ENCODE measurements at places on chromosomes 2 and 18.
A peak's percentile ranks its signal among the peaks of the same experiment; 100 is the strongest.

- no peak overlapping the region for H3K4me3 ChIP-seq
- H3K36me3 ChIP-seq = no peaks in the 10 kb centered on the region
- H3K27me3 ChIP-seq = no peaks in the 10 kb centered on the region
- no peak overlapping the region for H3K27ac ChIP-seq
- H3K4me1 ChIP-seq = no peaks in the 10 kb centered on the region
These were observed 50.0 kb downstream of the LPIN1 start for GRCh38 chr2:11796190-11797171.

- no peak overlapping the region for H3K4me3 ChIP-seq
- no peaks in the 10 kb centered on the region for H3K36me3 ChIP-seq
- no peaks in the 10 kb centered on the region for H3K4me1 ChIP-seq
- no peaks in the 10 kb centered on the region for H3K27me3 ChIP-seq
- no peak overlapping the region for H3K27ac ChIP-seq
These were observed 378.6 kb upstream of the SLC14A2 start for GRCh38 chr18:45236676-45237075.

GRCh38 chr2:133271105-133271504 is 297.2 kb downstream of the NCKAP5 start:
- no peak for DNase-seq
- no peaks in the 10 kb centered on the region for H3K27me3 ChIP-seq
- no peak overlapping the region for H3K4me3 ChIP-seq
- H3K27ac ChIP-seq = no peak overlapping the region

DNA sequence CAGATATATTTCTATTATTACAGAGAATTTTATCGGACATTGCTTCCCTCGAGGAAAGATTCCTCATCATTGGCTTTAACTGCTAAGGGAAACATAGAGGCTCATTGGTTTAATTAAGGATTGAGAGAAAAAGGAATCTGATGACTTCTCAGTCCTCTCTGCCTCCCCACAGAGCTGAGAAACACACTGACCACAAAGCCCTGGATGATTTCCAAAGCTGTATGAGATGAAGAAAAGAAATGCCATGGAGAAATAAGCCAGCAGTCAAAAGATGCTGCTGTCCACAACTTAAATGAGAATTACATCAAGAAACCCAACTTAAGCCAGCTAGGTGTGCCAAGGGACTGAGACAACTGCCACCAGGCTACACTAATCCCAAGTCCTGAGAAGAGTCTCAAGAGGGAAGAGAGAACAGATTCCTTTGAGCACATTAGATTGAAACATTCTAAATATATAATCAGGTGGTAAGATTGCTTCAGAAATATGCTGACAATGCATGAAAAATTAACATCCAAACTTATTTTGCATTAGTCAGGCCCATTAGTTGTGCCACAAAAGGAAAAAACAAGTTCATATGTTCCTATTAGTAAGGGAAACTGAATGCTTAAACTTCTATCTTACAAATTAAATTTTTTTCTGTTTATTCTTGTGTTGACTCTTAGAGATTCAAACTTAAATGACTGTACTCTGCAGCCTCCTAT is 308.1 kb upstream of the CYRIA start:
- no peak for DNase-seq
- H3K4me1 ChIP-seq = no peaks in the 10 kb centered on the region
- H3K4me3 ChIP-seq = no peak overlapping the region
- no peaks in the 10 kb centered on the region for H3K27me3 ChIP-seq

- no peak overlapping the region for H3K4me3 ChIP-seq
- peaks cover 13% of the 10 kb centered on the region for H3K4me1 ChIP-seq
- H3K27ac ChIP-seq = no peak overlapping the region
- no peaks in the 10 kb centered on the region for H3K27me3 ChIP-seq
These were observed 2.9 kb downstream of the DDX1 start for GRCh38 chr2:15594291-15595256.

- no peaks in the 10 kb centered on the region for H3K27me3 ChIP-seq
- H3K36me3 ChIP-seq = no peaks in the 10 kb centered on the region
- H3K4me1 ChIP-seq = no peaks in the 10 kb centered on the region
- no peak for DNase-seq
- H3K27ac ChIP-seq = no peak overlapping the region
- H3K4me3 ChIP-seq = no peak overlapping the region
These were observed 52.9 kb downstream of the SCG2 start for GRCh38 chr2:223549215-223549614.

DNA sequence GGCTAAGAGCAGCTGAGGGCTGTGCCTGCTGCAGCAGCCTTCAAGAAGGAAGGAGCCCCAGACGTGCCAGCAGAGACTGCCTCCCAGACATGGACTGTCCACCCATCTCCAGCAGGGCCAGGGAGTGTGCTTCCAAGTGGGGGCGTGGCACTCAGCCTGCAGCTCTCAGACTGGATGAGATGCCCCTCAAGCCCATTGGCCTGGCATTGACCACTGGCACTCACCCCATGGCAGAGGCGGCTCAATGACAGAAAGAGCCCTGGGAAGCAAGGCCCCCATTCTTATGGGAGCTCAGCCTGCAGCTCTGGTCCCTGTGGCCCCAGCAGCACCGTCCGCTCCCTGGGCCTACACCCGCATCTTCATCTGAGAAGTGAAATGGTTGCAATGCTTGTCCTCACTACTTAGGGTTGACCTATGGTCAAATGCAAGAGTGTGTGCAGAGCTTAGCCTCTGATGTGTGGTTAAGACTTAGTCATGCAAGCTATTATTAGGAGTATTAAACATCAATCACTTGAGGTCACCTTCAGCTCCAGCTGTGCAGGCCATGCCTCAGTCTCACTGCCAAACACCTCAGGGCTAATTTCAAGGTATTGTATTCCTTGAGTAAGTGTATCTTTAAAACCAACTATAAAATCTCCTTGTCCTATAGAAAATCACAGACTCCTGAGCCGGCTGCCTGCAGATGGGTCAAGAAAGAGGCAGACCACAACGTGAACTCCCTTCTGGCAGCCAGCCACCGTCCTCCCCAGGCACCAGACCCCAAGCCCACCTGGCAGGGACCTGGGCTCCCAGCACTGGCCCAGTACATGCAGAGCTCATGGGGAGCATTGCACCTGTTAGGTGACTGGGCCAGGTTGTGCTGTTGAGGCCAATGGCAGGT is 194.8 kb downstream of the NDUFA10 start:
- no peak overlapping the region for H3K27ac ChIP-seq
- H3K4me3 ChIP-seq = no peak overlapping the region
- H3K36me3 ChIP-seq = no peaks in the 10 kb centered on the region
- H3K27me3 ChIP-seq = no peaks in the 10 kb centered on the region
- no peaks in the 10 kb centered on the region for H3K4me1 ChIP-seq

GRCh38 chr2:47026748-47027534 is 111.3 kb upstream of the MCFD2 start:
- no peak for DNase-seq
- no peak overlapping the region for H3K4me3 ChIP-seq
- H3K4me1 ChIP-seq = peaks cover 44% of the 10 kb centered on the region
- H3K27ac ChIP-seq = peak overlapping the region; percentile 18
- H3K36me3 ChIP-seq = peaks cover 96% of the 10 kb centered on the region
- no peaks in the 10 kb centered on the region for H3K27me3 ChIP-seq

- H3K4me3 ChIP-seq = no peak overlapping the region
- no peaks in the 10 kb centered on the region for H3K27me3 ChIP-seq
- no peaks in the 10 kb centered on the region for H3K36me3 ChIP-seq
- H3K27ac ChIP-seq = no peak overlapping the region
- peak; percentile 73 for DNase-seq
These were observed 83.9 kb downstream of the ARHGEF4 start for GRCh38 chr2:130920415-130921163.

DNA sequence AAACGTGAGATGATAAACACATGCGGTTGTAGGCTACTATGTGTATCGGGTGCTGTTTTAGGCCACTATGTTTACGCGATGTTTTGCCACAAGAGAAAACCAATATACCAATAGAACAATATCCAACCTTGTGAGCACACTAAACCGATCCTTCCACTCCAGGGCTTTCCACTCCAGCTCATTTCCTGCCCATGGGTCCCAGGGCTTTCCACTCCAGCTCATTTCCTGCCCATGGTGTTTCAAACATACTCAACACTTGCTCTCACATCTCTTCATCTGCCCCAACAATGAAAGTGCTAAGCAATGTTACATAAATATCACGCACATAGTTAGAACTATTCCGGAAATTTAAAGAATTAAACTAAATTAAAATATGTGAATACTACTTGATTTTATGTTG is 80.0 kb downstream of the EPB41L3 start:
- H3K27ac ChIP-seq = peak overlapping the region; percentile 68
- H3K4me1 ChIP-seq = peaks cover 6% of the 10 kb centered on the region
- no peaks in the 10 kb centered on the region for H3K27me3 ChIP-seq

- no peak overlapping the region for H3K27ac ChIP-seq
- H3K27me3 ChIP-seq = no peaks in the 10 kb centered on the region
- no peaks in the 10 kb centered on the region for H3K36me3 ChIP-seq
These were observed 50.6 kb upstream of the OSR1 start for GRCh38 chr2:19409046-19409445.

- H3K36me3 ChIP-seq = no peaks in the 10 kb centered on the region
- H3K27ac ChIP-seq = no peak overlapping the region
- no peak overlapping the region for H3K4me3 ChIP-seq
- H3K27me3 ChIP-seq = no peaks in the 10 kb centered on the region
- no peak for DNase-seq
These were observed 143.4 kb downstream of the EML6 start for GRCh38 chr2:54866868-54867267.

GRCh38 chr2:179543361-179543901 is 278.8 kb upstream of the SESTD1 start:
- H3K27me3 ChIP-seq = no peaks in the 10 kb centered on the region
- no peak overlapping the region for H3K4me3 ChIP-seq
- no peak for DNase-seq
- H3K27ac ChIP-seq = no peak overlapping the region
- H3K36me3 ChIP-seq = no peaks in the 10 kb centered on the region
- H3K4me1 ChIP-seq = no peaks in the 10 kb centered on the region

GRCh38 chr2:234241656-234242458 is 191.4 kb downstream of the SPP2 start:
- H3K27ac ChIP-seq = no peak overlapping the region
- no peaks in the 10 kb centered on the region for H3K27me3 ChIP-seq
- no peak for DNase-seq
- H3K4me3 ChIP-seq = no peak overlapping the region
- no peaks in the 10 kb centered on the region for H3K36me3 ChIP-seq

GRCh38 chr2:204015118-204015843 is 78.7 kb downstream of the ICOS start:
- H3K4me3 ChIP-seq = no peak overlapping the region
- no peak overlapping the region for H3K27ac ChIP-seq
- no peaks in the 10 kb centered on the region for H3K27me3 ChIP-seq
- H3K4me1 ChIP-seq = peaks cover 7% of the 10 kb centered on the region
- no peaks in the 10 kb centered on the region for H3K36me3 ChIP-seq

DNA sequence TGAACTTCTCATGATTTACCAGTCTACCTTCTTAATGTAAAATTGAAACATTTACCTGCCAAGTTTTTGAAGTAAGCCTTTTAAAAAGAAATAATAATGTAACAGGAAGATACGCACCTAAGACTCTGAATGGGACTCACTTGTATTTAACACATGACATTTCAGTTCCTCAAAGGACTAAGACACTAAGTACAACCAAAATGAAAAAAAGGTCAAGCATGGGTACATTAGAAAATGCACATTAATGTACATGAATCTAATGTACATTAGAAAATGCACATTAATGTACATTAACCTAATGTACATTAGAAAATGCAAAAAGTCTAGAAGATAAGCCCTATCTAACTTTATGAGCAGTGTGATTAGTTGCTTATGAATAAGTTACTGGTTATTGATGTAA is 69.3 kb upstream of the FZD5 start:
- no peaks in the 10 kb centered on the region for H3K36me3 ChIP-seq
- H3K4me3 ChIP-seq = no peak overlapping the region
- H3K4me1 ChIP-seq = no peaks in the 10 kb centered on the region
- no peak overlapping the region for H3K27ac ChIP-seq
- H3K27me3 ChIP-seq = no peaks in the 10 kb centered on the region
- no peak for DNase-seq

DNA sequence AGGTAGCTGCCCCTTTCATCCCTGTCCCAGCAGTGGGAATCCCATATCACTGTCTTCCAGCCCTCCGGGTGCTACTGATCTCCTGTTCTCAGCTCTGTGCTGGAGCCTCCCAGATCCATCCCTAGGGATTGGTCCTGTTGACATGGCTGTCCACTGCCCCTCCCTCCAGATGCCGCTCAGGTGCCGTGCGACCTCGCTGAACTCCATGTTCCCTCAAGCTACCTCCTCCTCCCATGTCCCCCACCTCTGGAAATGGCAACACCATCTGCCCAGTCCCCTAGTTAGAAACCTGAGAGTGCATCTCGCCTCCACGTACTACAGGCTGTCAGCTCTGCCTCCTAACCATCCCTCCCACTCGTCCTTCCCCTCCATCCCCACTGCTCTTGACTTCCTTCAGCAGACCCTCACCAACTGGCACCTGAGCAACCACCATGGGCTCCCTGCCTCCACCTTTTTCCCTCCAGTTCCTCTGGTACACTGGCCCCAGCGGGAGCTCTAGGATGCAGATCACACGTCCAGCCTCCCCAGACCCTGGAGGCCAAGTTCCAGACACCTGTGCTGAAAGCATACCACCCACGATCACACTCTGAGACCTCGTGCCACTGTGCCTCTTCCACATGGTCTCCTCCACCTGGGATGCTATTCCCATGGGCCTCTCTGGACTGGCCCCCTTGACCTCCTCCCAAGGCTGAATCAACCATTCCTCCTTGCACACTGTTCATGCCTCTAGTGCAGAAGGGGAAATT is 106.8 kb downstream of the KLHL29 start:
- no peaks in the 10 kb centered on the region for H3K36me3 ChIP-seq
- H3K4me3 ChIP-seq = no peak overlapping the region
- no peak for DNase-seq
- no peaks in the 10 kb centered on the region for H3K27me3 ChIP-seq
- H3K4me1 ChIP-seq = peaks cover 91% of the 10 kb centered on the region
- H3K27ac ChIP-seq = no peak overlapping the region

DNA sequence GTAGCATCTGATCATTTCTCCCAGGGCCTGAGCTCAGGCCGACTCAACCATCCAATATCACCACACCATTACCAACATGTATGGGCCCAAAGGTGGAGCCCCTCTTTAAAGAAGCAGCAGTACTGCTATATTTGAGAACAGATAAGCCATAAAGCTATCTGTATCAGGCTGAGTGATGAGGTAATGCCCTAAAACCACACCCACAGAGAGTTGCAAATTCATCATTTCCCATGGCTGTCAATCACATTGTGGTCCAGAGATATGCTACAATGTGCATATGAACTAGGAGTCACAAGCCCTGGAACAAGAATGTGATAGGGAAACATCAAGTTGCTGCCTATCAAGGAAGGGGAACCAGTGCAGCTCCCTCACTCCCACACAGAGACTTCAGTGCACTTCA is 52.6 kb upstream of the GALNT13 start:
- DNase-seq = no peak
- H3K27ac ChIP-seq = no peak overlapping the region
- H3K4me1 ChIP-seq = no peaks in the 10 kb centered on the region
- no peaks in the 10 kb centered on the region for H3K27me3 ChIP-seq
